Activated T-helper 17 cell treated with anti-CD3 and anti-CD28 coated beads, Interleukin-2, amount 50 U/mL, for 72 hours (primary cell): ENCODE measurements at places on chromosomes 1 and 21.

DNA sequence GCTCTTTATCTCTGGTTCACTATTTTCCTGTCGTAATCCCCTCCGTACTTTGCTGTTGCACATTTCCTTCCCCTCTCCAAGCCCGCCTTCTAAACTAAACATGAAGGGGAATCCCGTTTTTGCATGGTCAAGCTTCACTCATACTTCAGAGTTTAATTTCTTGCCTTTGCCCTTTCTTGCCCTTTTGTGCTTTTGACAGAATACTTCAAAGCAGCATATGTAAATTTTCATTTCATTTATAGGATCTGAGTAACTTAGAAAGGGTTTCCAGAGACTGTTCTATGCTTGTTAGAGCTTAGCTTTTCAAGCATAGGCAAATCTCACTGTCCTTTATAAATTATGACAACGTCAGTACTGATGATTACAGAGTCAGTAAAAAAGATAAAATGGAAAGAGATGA, 27.7 kb downstream of the SPATA45 start:
- ATAC-seq, result no peak

- ATAC-seq, result no peak
These were observed 62.1 kb upstream of the CD55 start for GRCh38 chr1:207259391-207259790.

DNA sequence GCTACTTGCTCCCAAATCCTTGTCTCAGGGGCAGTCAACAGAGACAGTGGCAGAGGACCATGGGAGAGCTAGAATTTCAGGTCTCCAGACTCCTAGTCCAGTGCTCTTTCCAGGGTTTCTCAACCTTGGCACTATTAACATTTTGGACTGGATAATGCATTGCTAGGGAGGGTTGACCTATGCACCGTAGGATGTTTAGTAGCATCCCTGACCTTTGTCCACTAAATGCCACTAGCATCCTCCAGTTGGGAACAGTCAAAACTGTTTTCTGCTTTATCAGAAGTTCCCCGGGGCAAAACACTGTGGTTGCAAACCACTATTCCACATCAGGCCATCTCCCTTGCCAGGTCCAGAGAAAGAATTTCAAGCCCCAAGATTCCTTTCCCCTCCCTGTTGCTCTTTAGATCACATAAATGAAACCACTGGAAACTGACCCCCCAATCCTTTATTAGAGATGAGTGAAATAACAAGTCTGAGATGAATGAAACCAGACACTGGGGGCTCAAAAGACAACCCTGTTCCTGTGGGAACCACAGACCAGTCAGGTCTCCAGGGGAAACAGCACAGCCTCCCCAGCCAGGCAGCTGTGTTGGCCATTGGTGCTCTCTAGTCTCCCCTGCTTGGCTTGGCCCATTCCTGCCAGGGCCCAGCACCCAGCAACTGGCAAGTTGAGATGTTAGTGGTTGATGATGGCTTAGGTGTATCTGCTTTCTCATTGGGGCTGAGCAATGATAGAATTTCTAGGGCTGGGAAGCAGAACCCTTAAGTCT, 3.8 kb upstream of the TCEA3 start:
- no peak for ATAC-seq

- no peak for ATAC-seq
These were observed 44.0 kb upstream of the FMO2 start for GRCh38 chr1:171140956-171141687.

DNA sequence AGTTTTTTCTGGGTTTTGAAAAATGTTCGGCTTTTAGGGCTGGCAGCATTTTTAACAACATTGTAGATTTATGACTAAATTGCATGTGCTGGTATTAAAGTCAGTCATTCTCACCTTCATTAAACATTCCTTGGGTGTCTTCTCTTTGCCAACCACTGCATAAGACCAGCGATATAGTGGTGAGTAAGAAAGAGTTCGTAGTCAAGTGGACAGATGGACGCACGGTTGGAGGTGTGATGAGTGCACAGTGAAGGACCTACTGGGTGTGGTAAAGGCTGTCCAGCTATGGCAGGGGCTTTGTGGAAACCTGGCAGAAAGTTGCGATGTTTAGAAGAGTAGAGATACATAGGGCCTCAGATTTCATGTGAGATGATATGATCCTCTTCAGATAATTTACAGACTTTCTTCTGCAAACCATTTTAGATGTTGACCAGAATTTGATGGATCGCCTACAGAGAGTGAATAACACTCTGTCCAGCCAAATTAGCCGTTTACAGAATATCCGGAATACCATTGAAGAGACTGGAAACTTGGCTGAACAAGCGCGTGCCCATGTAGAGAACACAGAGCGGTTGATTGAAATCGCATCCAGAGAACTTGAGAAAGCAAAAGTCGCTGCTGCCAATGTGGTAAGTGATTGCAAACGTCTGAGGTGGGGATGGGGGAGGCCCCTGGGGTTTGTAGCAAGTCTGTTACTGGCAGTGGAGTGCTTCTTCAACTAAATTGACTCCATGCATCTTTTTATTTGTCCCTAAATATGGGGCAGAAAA, 56.0 kb upstream of the LAMC2 start:
- no peak for ATAC-seq

- ATAC-seq, result no peak
These were observed 22.6 kb upstream of the A3GALT2 start for GRCh38 chr1:33343539-33343938.

DNA sequence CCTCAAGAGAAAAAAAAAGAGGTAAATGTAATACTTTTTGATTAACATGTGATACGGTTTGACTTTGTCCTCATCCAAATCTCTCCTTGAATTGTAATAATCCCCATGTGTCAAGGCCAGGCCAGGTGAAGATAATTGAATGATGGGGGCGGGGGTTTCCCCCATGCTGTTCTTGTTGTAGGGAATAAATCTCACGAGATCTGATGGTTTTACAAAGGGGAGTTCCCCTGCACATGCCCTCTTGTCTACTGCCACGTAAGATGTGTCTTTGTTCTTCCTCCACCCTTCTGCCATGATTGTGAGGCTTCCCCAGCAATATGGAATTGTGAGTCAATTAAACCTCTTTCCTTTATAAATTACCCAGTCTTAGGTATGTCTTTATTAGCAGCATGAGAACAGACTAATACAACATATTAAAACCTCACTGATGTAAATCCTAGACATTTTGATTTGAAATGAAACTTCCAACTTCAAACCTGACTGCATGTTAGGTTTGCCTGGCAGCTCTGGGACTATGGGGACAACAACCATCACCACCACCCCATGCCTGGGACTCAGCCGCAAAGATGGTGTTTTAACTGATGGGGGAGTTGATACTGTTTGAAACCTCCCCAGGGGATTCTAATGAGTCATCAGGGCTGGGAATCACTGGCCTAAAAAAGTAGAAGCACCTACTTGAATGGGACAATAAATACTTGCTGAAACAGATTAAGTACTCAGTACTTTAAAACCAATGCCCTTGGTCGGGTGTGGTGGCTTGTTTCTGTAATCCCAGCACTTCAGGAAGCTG, 32.8 kb upstream of the BACH1 start:
- ATAC-seq, result peak; percentile 95

DNA sequence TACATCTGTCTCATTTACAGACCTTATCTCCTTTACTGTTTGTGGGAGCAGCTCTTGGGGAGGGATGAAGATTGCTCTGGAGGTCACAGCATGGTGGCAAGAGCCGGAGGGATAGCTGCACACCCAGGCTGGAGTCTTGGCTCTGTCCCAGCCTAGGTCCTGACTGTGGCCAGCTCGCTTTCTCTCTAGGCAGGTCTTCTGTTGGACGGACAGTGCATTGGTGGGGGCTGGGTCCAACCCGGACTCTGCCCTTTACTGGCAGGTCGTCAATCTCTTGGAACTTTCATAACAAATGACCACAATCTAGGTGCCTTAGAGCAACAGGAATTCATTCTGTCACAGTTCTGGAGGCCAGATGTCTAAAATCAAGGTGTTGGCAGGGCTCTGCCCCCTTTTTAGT, 319.8 kb upstream of the C1orf174 start:
- ATAC-seq, result no peak

DNA sequence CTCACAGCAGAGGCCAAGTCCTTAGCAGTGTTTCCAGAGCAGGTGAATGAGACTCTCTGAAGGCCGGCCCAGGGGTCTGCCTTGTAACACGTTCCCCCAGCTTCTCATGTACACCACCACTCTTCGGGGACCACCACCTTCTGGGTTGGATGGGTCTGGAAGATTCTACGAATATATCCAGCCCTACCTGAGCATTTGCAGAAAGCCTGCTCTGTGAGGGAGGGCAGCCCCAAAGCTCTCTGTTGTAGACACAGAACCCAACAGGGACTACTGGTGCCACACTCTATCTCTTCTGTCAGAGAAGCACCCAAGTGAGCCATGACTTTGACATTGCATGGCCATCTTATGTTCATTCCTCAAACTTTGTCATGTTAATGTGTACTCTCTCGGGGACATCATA, 61.8 kb downstream of the CD247 start:
- peak; percentile 38 for ATAC-seq

DNA sequence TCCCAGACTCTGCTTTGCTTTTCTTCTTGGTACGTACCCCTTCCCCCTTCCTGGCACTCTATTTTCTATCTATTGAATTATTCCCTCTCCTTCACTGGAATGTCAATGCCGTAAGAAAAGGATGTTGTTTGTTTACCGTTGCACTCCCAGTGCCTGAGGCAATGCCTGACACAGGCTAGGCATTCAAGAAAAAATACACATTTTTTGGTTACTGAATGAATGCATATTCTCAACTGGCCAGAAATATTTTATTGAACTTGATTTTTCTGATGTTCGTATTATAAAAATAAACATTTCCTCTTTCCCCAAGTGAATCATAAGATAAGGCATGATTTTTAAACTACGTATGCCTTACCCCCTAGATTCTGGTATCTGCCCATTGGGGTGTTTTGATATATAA, 41.2 kb downstream of the GNG12 start:
- no peak for ATAC-seq

- ATAC-seq, result no peak
These were observed 118.7 kb downstream of the CASZ1 start for GRCh38 chr1:10677491-10678391.

- peak; percentile 11 for ATAC-seq
These were observed 38.2 kb downstream of the L1TD1 start for GRCh38 chr1:62232871-62233278.

- no peak for ATAC-seq
These were observed 210.1 kb upstream of the C1orf87 start for GRCh38 chr1:60283690-60284089.

DNA sequence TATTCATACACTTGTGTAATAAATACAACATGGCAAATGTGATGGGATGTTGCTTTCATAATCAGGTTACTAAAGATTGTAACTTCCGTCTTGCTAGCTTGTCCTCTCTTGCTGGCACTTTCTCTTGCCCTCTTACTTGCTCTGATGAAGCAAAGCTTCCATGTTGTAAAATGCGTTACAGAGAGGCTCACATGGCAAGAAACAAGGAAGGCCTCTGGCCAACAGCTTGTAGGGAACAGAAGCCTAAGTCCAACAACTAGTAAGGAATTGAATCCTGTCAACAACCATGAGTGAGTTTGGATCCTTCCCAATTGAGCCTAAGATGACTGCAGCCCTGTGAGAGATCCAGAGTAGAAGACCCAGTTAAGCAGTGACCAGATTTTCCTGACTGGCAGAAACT, 15.4 kb downstream of the TMED5 start:
- no peak for ATAC-seq

DNA sequence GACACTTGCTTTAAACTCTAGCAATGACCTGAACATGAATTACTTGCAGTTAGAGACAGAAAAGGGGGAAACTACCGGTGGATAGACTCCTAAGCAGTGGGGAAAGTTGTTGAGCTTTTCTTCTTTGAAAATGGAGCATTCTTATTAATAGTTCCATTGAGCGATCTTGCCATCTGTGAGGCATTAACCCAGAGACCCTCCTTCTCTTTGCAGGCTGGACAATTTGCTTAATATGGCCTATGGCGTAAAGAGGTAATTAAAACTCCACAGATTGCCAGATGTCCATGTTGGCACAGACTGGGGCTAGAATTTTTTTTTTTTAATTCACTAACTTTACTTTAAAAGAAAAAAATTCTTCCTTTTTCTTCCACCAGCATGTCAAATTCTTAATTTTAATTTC, 88.5 kb downstream of the ELAVL4 start:
- ATAC-seq, result no peak

GRCh38 chr21:19692231-19692630, 1288.6 kb upstream of the TMPRSS15 start:
- no peak for ATAC-seq

DNA sequence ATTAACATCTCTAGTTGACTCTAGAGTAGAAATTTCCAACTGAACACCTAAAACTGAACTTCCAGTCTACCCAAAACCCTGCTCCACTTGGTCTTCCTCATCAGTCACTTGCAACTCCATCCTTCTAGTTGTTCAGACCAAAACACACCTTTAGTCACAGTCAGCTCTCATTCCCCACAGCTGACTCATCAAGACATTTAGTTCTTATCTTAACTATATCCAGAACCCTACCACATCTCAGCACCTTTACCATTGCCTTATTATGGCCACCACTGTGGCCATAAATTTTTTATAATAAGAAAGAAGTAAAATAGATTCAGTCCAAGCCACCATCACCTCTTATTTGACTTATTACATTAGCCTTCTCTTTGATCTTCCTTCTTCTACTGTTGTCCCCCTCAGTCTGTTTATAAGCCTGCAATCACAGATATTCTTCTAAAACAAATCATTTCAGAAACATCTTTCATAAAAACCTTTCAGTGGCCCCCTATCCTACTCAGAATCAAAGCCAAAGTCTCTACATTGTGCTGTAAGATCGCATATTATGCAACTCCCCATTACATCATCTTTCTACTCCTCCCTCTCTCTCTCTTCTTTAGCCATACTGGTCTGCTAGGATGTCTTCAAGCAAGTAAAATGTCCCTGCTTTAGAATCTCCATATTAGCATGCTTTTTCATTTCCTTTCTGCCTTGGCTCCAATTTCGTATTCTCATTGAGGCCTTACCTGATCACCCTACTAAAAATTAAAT, 275.9 kb downstream of the LRRC40 start:
- ATAC-seq, result no peak

GRCh38 chr1:155860970-155861510, 1.7 kb downstream of the SYT11 start:
- no peak for ATAC-seq

GRCh38 chr1:89633248-89633799, 404 bp downstream of the LRRC8C start:
- peak; percentile 43 for ATAC-seq
